CD4-positive, alpha-beta T cell treated with Interleukin-4 for 1 hour (primary cell): ENCODE measurements at places on chromosomes 13 and 19.

GRCh38 chr13:80881942-80882445, 541.1 kb upstream of the SPRY2 start:
- no peak for DNase-seq

DNA sequence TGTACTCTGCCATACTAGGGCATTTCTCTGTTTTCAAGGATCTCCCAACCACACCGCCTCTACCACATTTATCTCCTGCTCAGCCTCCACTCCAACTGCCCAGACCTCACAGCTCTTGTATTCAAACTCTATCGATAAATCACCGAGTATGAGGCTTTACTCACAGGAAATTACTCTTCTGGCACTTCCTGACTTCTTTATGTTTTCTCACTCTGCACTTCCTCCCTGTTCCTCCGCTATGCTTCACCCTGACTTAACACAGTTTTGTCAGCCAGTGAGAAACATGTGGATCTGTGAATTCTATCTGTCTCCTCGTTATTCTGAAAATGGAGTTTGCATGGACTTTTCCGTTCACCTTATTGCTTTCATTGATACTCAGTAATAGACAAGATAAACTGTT, 2.6 kb upstream of the CARD8 start:
- peak; percentile 66 for DNase-seq

GRCh38 chr13:24232474-24232873, 72.0 kb downstream of the SPATA13 start:
- no peak for DNase-seq

DNA sequence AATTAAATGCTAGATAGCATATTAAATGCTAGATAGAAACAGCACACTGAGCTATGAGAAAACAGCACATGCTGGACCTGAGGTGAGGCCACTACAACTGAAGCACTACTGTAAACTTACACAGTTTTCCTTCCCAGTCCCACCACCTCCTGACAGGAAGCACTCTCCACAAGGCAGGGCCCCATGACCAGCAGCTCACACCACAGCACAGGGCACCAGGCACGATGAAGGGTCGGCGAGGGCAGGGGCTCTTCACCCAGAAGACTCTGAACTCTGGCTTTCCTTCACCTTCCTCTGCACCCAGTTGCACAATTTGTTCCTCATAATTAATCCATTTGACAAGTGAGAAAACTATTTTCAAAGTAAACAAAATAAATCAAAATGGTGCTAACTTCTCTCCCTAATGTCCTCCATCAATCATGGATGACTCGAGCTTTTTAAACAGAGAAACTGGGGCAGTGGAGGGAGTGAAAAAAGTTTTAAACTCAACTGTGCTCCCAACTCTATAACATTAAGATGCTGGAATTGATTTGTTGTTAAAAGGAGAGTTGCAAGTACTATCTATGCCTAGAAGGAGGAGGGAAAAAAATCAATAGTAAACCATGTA, 568.7 kb downstream of the UQCRFS1 start:
- no peak for DNase-seq

DNA sequence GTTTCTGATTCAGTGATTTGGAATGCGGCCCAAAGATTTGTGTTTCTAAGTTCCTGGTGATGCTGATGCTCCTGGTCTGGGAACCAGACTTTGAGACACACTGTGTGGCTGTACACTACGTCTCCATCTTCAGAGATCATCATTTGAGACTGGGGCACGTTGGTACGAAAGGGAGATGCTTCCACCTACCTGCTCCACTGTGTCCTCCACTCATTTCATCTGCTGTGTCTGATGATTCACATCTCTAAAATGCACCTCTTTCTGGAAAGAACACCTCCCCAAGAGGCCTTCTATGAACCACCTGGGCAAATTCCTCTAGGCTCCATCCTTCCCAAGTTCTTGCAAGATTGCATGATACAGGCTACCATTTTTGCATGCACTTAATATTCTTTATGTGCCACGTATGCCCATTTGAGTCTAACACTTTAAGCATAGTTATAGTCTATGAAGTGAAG, 58.6 kb downstream of the ERCC5 start:
- DNase-seq: no peak

DNA sequence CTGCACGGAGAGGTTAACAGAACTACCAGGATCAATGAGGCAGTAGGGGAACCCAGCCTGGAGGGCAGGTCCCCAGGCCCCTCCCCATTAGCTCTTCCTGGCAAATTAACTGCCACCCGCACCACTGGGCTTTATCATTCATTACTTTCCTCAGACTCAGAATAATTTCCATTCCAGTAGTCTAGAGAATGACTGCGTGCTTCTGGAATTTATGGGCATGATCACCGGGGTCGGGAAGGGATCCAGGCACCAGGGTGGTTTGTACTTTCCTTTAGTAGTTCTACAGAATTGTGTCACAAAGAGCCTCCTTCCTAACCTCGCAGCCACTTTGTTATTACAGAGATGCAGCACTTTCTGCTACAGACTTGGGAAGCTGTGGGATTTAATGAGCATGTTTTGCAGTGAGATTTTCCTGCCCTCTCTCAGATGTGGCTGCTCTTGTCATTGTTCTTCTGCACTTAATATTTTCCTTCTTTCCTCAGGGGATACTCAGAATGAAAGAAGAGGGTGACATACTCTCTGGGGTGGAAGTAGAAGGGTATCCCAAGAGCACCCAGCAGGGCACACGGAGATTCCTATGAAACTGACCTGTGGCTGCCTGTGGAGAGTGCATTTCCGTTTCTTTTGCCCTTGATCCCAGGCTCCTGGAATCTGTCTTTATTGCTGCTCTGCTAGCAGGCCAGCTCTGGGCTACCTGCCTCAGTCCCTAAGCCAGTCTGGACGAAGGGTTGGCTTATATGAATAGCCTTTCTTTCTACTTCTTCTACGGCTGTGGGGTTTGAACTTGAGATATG, 285.0 kb upstream of the SLC10A2 start:
- DNase-seq: no peak

- no peak for DNase-seq
These were observed 38.3 kb downstream of the AP1M1 start for GRCh38 chr19:16235811-16236652.

DNA sequence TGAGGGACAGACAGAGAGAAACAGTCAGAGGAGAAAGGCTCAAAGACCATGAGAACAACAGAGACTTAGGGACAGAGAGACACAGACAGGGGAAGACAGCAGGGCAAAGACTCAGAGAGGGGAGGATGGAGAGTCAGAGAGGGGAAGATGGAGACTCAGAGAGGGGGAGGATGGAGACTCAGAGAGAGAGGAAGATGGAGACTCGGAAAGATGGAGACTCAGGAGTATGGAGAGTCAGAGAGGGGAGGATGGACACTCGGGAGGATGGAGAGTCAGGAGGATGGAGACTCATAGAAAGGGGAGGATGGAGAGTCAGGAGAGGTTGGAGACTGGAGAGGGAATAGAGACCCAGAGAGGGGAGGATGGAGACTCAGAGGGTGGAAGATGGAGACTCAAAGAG, 689 bp downstream of the SPACA6 start:
- DNase-seq: no peak

GRCh38 chr13:62305756-62306155, 890.1 kb upstream of the PCDH20 start:
- no peak for DNase-seq

DNA sequence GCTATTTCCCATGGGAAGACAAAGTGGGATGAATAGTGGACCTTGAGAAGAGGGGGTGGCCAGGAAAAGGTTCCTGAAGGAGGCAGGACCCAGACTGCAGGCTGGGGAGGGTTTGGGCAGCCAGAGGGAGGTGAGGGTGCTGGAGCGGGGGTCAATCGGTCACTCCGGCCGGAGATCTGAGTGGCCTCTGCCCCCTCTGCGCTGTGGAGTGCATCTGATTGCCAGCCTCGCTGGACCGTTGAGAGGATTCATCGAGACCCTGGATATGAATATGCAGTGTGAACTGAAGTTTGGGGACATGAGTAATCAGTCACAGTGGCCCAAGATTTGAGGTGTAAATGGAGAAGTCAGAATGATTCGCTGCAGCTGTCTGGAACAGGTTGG, 5.5 kb upstream of the ZNF580 start:
- DNase-seq: peak; percentile 29

- no peak for DNase-seq
These were observed 64.2 kb upstream of the FAM216B start for GRCh38 chr13:42717176-42717575.

DNA sequence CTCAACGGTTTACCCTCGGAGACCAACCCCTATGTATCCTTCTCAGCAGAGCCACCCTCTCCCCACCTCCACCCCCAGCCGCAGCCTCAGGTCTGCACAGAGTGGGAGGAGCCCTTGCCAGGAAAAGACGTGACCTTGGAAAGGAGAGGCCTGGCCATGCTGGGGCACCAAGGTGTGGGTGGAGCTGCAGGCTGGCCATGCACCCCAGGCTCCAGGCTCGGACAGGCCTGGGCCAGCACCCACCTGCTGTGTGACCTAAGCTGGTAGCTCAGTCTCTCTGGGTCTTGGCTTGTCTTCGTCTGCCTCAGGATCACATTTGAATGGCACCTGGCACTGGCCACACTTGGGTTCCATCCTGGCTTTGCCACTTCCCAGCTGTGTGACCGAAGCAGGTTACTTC, 29.5 kb downstream of the CCDC8 start:
- no peak for DNase-seq
